ENCODE measurements at places on chromosomes 6 and 20. TPM values are rescaled to one million over a fixed set of nuclear protein-coding genes. Genes with fewer than 3 reads are reported as not detected.

DNA sequence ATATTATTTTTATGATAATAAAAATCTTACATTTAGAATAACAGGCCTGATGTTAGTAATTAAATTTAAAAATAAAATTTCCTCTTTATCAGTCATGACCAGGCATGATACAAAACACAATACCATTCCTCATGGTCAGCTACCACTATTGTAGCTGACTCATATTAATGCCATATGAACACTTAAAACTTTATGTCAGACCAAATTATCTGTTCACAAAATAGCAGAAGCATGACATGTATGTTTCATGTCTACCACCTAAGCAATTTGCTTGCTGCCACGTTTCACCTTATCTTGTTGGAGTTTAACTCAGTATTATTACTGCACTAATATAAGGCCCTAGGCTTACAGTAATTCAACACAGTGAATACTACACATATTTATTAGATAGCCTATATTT is 65.7 kb downstream of the HTR1B start:
- no peak overlapping the region for H3K4me3 ChIP-seq
- H3K4me1 ChIP-seq = no peaks in the 10 kb centered on the region
- no peaks in the 10 kb centered on the region for H3K36me3 ChIP-seq

DNA sequence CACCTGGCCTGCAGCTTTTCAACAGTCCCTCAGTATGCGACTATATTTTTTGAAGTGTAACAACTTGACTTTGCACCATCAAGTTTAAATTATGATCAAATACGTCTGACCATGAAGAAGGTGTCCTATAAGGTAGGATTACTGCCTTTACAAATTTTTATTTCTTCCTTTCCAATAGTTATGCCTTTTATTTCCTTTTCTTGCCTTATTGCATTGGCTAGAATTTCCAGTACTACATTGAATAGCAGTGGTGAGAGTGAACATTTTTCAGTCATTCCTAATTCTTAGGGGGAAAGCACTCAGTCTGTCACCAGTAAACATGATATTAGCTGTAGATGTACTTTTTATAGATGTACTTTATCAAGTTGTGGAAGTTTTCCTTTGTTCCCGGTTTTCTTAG is 81.4 kb downstream of the IRAK1BP1 start:
- no peak overlapping the region for H3K27ac ChIP-seq
- peaks cover 26% of the 10 kb centered on the region for H3K36me3 ChIP-seq
- no peaks in the 10 kb centered on the region for H3K27me3 ChIP-seq
- H3K4me3 ChIP-seq = no peak overlapping the region
- DNase-seq = no peak

- H3K4me1 ChIP-seq = no peaks in the 10 kb centered on the region
- H3K27me3 ChIP-seq = no peaks in the 10 kb centered on the region
- DNase-seq = no peak
- H3K36me3 ChIP-seq = no peaks in the 10 kb centered on the region
- H3K27ac ChIP-seq = no peak overlapping the region
Measured at GRCh38 chr6:21359926-21360325, 233.6 kb upstream of the SOX4 start.

MSH5 gene
- 34.2 TPM for total RNA-seq

DNA sequence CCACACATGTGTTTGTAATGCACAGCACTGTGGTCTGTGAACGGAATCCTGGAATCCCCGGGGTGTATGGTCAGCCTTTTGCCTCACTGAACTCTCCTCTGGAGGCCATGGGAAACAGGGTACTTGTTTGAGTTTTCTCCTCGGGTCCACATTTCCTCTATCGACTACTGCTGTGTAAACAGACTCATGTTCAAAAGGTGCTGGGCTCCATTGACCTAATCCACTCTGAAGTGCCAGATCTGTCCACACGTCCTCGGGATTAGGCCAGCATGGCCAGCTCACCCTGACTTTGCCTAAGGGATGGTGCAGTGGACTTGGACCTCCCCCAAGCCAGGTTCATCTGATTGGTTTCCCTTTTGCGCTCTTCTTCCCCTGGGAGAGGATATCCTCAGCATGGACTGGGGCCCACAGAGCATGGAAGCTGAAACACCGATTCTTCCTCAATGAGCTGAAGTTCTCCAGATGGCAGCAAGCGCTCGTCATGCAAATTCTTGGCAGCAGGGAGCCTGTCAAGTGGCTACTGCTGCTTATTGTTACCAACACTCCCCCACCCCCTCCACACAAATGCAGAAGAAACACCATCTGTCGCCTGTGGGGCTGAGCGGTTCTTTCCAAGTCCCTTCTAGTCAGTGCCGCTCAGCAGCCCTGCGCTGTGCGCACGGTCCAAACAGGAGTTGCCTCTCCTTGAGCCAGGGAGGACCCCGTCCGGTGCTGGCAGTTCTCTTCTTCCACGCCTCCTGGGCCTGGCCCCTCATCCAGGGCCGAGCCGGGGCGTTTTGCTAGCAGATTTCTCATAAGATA is 292.6 kb upstream of the MARCKS start:
- DNase-seq = peak; percentile 54
- peak overlapping the region; percentile 46 for H3K27ac ChIP-seq
- H3K27me3 ChIP-seq = no peaks in the 10 kb centered on the region
- H3K4me3 ChIP-seq = no peak overlapping the region
- H3K4me1 ChIP-seq = no peaks in the 10 kb centered on the region

DNA sequence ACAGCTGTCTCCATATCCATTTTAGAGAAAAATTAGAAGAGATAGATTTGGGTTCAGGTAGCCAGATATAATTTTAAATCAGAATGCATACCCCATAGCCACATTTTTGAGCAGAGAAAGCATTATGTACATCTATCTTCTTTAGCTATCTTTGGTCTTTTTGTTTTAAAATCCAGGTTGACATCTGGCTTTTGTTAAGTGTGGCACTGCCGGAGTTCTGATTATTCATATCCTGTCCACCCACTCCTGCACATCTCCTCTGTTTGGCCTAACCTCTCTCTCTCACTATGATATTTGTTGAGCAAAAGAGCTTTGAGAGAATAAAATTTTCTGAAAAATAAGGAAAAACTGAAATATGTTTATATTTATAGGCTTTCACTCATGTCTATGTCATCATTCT is 189.7 kb downstream of the PACRG start:
- no peaks in the 10 kb centered on the region for H3K36me3 ChIP-seq
- H3K4me3 ChIP-seq = no peak overlapping the region
- H3K27me3 ChIP-seq = no peaks in the 10 kb centered on the region
- H3K4me1 ChIP-seq = no peaks in the 10 kb centered on the region
- DNase-seq = no peak

- no peaks in the 10 kb centered on the region for H3K4me1 ChIP-seq
- no peaks in the 10 kb centered on the region for H3K27me3 ChIP-seq
- H3K36me3 ChIP-seq = no peaks in the 10 kb centered on the region
- DNase-seq = no peak
- no peak overlapping the region for H3K4me3 ChIP-seq
- no peak overlapping the region for H3K27ac ChIP-seq
Measured at GRCh38 chr6:76684875-76685274, 612.4 kb upstream of the IMPG1 start.

- no peaks in the 10 kb centered on the region for H3K4me1 ChIP-seq
- H3K27ac ChIP-seq = no peak overlapping the region
- no peak overlapping the region for H3K4me3 ChIP-seq
- no peak for DNase-seq
Measured at GRCh38 chr6:93785694-93786030, 366.3 kb upstream of the EPHA7 start.

BNIP5 gene
- 7.8 TPM for total RNA-seq

RIMS1 gene
- total RNA-seq = 0.17 TPM

DNA sequence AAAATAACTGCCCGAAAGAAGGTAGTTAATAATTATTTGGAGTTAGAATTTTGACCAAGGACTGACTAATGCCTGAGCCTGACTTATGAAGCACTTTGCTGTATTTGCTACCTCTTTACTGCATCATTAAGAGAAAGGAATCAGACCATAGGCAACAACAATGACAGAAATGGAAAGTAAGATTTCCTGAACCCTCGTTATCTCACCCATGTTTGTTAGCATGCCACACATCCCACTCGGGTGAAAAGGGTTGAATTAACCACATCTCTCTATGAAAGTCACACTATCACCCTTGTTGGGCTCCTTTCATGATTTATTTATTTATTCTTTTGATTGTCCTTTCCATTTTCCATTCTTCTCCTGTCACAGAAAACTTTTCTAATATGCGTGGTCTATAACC is 59.6 kb downstream of the OLIG3 start:
- H3K36me3 ChIP-seq = no peaks in the 10 kb centered on the region
- H3K27me3 ChIP-seq = no peaks in the 10 kb centered on the region
- no peak overlapping the region for H3K4me3 ChIP-seq
- H3K4me1 ChIP-seq = no peaks in the 10 kb centered on the region
- H3K27ac ChIP-seq = no peak overlapping the region

GRCh38 chr6:169956580-169956979 is 205.2 kb downstream of the ERMARD start:
- DNase-seq = peak; percentile 8
- H3K4me1 ChIP-seq = no peaks in the 10 kb centered on the region
- H3K27me3 ChIP-seq = no peaks in the 10 kb centered on the region
- H3K4me3 ChIP-seq = no peak overlapping the region
- H3K36me3 ChIP-seq = no peaks in the 10 kb centered on the region

DZANK1 gene
- 1.2 TPM for total RNA-seq

CST5 gene
- not detected for total RNA-seq
